Sciatic nerve (tissue), 2 donors: ENCODE measurements at places on chromosomes 12 and 14.

DNA sequence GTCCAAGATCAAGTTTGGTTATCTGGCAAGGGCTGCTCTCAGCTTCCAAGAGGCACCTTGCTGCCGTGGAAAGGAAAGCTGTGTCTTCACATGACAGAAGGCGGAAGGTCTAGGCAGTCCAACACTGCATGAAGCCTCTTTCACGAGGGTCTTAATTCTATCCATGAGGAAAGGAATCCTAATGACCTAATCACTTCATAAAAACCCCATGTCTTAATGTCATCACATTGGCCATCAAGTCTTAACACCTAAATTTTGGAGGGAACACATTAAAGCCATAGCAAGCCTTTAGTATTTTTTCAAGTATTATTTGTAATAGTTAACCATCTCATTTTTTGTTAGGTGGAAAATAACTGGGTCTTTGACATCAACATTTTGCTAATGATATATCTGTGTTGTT is 858.3 kb downstream of the FLRT2 start:
- DNase-seq: no peak

GRCh38 chr12:79127271-79127751 is 262.7 kb downstream of the SYT1 start:
- DNase-seq: no peak

DNA sequence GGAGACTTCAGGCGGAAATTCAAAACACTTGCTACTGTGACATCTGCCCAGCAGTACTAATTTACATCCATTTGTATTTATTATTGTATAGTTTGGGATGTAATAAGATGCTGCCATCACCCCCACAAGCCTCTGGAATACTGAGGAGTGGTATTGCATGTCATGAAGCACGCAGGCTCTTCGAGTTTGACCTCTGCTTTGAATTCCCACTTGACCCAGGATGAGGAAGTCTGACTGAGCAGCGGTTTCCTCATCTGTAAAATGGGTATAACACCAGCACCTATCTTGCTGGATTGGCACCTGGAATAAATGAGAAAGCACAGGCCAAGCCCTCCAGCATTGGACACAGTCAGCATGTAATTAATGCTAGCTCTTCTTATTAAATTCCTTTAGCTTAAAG is 116.0 kb upstream of the DIO3 start:
- DNase-seq: no peak

DNA sequence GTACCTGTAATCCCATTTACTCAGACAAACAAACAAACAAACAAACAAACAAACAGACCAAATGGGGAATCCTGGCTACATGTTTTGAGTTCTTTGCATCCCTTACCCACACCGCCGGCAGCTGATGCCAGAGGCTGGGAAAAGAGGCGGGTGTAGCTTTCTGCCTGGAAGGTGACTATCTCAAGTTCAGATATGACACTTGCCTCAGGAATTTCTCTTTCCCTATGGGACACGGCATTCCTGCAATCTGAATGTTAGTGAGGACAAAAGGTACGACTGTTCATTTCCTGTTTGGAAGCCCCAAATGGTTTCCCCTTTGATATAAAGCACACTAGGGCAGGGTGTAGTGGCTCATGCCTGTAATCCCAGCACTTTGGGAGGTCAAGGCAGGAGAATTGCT is 2.9 kb downstream of the MYL2 start:
- DNase-seq: no peak

- peak; percentile 71 for DNase-seq
Measured at GRCh38 chr12:92928421-92928961, 604 bp downstream of the EEA1 start.

DNA sequence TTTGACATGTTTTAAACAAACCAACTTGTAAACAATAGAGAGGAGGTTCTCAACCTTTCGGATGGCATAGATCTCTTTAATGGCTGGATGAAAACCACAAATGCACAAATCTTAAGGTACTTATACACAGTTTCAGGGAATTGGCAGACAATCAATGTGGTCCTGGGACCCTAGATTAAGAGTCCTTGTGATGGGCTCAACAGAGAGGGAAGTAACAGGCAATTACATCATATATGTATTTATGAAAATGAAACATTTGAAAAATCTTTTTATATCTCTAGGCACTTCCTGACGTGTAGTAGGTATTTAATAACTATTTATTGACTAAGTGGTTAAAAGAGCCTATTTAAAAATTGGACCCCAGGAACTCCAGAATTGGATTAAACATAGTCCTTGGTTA is 897 bp downstream of the ACTR10 start:
- no peak for DNase-seq

- no peak for DNase-seq
Measured at GRCh38 chr12:50062728-50063460, 5.5 kb downstream of the ASIC1 start.

DNA sequence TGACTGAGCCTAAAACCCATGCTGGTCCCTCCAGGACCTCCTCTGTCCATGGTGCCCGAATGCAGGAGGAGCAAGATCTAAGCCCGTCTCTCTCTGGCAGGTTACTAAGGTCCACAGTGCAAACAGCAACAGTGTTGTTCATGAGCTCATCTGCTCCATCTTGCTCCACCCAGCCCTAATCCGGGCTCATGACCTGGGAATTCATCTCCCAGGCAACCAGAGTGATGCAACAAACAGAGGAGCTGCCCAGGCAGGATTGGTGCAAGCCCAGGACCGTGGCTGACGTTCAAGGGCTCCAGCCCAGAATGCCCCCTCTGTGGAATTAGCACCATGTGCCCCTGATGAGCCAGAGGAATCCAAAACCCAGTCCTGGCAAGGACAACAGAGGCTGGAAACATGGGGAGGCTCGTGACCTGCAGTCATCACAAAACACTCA is 29.9 kb downstream of the HSPB8 start:
- peak; percentile 68 for DNase-seq

DNA sequence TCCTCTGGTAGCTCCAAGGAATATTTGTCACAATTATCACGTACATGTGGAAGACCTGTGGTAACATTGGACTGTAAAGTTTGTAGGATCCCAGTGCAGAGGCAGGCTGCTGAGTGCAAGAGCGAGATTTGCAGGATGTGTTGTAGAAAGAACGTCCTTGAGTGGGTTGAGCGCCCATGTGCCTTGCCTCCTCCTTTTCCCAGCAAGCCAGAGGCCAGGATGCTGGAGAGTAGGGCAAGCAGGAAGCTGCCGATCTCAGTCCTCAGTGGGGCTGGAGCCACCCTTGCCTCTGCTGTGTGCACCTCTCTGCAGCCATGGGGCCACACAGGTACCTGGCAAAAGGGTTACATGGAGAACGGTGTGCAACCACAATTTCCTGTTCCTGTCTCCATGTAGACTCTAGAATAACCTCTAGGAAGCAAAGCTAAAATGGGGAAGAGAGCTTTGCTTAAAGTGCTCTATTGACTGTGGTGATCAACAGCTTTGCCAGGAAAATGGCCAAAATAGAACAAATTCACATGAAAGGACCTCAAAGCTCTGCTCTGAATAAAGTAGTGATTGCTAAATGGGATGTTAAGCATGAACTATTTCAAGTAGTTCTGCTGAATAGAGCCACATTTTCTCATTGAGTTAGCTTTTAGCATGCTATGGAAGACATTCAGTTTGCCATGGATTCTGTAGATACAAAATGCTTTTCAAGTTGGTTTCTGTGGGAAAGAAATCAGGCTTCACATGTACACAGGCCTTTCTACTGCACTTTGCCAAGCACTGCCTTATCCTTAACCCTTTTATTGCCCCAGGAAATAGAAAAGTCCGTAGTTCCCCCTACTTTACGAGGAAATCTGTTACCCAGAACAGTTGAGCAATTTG is 37.4 kb downstream of the ANKRD9 start:
- no peak for DNase-seq

DNA sequence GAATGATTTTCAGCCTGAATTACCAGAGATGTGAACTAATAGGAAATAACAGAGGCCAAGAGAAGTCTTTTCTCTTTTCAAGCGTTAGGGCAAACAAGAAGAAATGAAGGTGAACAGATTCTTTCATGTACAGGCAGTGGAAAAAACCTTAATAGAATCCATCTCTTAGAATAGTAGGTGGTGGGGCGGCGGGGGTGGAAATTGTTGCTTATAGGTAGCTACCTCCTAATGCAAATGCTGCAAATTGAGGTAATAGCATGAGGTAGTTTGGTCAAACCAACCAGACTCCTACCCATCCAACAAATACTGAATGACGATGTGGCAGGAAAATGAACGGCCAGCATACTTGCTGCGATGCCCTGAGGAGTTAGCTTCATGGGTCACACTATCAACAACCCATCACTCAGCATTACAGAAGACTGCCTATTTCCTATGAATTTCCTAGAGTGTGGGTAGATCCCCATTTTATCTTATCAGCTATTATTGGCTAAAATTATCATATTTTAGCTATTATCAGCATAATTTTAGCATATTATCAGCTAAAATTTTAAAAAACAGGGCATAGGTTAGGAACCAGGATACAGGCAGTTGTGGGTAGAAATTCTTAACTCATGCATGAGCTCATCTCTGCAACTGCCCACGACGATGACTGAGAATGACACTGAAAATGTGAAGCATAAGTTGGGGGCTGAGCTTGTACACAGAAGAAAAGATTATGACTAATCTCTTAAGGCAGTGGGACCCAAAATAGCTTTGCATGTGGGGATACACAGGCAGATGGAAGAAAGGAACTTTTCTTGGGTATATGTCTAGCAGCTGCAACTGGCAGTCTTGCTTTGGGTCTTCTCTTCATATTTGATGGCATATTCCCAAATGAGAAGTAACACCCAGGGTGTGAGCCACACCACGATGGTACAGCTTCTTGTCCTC is 68.7 kb downstream of the NIN start:
- no peak for DNase-seq

DNA sequence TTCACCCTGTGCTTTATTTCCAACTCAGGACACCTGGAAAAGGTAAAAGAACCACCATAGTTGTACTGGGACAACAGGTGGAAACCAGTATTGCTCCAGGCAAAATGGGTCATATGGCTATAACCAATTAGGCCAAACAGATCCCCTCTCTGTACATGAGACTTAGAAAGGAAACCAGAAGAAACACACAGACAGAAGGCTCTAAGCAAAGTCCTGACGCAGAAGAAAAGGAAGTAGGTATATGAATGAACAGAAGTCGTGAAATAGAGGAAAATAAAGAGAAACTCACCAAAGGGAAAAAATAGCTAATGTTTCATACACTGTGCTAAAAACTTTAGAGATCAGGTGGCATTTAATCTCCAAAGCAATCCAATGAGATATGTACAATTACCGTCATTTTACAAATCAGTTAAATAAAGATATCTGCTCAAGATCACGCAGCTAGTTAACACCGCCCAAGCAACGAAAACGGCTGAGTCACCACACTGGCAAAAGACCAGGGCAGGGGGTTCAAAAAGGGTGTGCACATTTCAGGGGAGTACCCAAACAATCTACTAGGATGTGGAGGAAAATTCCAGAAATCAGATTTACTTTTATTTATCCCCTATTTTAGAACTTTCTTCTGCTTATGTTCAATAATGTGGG is 82.3 kb downstream of the ITPR2 start:
- no peak for DNase-seq

DNA sequence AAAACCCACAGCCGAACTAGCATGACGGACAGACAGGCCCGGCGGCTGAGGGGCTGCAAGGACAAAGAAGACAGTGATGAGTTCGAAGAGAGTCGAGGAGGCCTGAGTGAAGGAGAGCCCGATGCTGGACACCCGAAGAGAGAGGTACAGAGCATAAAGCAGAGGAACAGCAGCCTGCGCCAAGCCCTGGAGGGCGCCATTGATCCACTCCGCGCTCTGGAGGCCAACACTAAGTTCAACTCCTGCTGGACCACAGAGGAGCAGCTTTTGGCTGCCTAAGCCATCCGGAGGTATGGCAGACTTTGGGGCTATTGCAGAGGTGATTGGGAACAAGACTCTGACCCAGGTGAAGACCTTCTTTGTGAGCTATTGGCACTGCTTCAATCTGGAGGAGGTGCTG is 7.8 kb upstream of the PLXNC1 start:
- DNase-seq: no peak

DNA sequence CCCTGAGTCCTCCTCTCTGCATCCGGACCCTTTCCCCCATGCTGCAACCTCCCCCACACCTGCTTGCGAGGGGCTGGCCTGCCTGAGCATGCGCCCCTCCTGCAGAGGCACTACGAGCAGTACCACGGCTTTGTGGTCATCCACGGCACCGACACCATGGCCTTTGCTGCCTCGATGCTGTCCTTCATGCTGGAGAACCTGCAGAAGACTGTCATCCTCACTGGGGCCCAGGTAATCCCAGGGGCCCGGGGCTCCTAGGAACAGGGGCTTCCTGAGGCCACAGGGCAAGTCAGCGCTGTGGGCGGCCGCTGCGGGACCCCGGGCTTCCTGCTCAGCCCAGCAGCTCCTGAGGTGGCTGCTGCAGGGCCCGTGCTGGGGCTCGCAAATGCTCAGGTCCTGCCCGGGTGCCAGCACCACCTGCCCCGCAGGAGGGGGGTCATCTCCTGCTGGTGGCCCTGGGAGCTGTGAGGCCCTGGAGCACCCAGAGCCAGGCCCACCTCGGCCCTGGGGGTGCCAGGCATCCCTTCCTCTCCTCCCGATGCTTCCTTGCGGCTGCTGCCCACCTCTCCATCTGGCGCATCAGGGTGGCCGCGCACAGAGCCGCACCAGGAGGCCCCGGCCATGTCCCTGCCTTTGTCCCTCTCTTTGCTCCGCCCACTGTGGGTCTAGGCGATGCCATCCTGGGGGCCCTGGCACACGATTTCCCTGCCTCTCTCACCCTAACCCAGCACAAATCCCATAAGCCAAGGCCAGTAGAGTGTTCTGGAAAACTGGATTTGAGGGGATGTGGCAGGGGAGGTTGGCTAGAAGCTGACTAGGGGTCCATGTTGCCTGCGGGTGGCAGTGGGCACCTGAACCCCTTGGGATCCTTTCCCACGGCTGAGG is 10.2 kb downstream of the ASPG start:
- DNase-seq: no peak

GRCh38 chr12:112894128-112894527 is 12.6 kb upstream of the OAS1 start:
- no peak for DNase-seq

DNA sequence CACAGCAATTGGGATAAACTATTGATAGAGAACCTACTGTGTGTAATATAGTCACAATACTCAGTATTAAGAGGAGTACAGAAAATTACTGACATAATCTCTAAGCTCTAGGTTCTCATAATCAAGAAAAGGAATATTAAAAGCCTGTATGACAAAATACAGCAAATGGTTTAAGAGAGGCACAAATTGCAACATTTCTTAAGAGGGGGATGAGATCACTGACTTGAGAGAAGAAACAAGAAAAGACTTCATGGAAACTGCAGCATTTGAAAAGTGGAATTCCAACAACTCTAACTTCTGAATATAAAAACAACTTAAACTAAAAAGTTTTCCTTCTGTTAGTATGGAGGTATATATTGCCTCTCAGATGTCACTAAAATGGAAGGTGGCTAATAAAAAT is 89.7 kb downstream of the NUMB start:
- no peak for DNase-seq

- no peak for DNase-seq
Measured at GRCh38 chr12:111881716-111882115, 39.7 kb downstream of the MAPKAPK5 start.

DNA sequence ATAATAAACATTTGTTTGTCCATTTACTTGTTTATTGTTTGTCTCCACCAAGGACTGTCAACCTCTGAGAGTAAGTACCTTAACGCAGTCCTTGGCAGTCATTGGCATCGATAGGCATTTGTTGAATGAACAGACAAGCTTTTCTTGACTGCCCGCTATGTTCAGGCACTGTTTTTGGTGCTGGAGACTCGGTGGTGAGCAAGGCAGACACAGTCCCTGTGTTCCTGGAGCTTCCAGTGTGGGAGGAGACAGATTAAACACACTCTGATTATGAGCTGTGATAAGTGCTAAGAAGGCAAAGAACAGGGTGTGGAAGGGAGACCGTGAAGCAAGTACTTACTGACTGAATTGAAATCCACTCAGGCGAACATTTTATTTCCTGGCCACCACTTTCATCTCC is 1.2 kb downstream of the ATP6V0A2 start:
- DNase-seq: no peak

GRCh38 chr14:52936437-52936836 is 14.4 kb downstream of the FERMT2 start:
- no peak for DNase-seq
